ENCODE measurements at places on chromosomes 7 and 10.
A peak's percentile ranks its signal among the peaks of the same experiment; 100 is the strongest.

DNA sequence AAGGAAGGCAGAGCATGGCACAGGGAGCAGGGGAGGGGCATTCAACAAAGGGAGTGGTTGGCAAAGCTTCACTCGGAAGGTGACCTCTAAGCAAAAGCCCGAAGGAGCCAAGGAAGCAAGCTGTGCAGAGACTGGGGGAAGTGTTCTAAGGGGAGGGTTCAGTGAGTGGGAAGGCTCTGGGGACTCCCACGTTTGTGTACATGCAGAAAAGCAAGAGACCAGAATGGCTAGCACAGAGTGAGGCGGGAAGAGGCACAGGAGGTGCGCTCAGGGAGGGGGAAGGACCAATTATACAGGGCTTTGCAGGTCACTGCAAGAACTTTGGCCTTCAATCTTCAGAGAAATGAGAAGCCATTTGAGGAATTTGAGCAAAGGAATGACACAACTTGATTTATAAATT lies 7.4 kb downstream of the ARHGAP21 start:
- DNase-seq, result no peak

- no peak for DNase-seq
These were observed 11.3 kb downstream of the GPRIN2 start for GRCh38 chr10:46544989-46545791.

DNA sequence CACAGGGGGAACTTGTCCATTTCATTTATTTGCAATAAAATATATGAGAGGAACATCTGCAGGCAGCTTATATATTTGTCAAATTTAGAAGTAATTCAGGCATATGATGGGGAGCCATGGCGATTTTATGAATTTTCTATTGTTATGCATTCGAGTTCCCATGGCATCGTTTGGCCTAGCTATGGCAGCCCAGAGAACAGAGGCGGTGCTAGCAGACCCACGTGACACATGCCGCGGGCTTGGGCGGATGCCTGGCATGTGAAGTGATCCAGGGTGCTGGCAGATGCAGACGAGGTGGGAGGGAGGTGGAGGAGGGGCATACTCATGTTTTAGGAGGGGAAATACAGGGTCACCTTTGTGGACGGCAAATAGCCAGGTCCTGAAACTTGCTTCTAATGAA lies 560.0 kb upstream of the GALNT17 start:
- peak; percentile 78 for DNase-seq

- no peak for DNase-seq
These were observed 5.9 kb downstream of the CPA2 start for GRCh38 chr7:130272381-130273080.

DNA sequence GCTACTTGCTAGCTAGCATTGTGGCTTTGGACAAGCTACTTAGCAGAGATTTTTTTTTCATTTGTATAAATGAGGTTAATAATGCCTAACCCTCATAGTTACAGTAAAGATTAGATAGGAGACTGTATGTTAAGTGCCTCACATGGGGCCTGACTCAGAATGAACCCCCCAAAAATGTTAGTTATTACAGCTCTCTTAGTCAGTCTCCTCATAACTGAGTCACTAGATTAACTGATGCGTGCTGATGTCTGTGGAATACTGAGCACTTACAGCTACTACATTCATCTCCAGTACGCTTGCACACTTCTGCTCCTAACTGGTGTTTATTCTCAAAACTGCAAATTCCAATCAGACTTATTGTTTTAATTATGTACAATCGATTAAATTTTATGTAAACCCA lies 315.3 kb downstream of the SNX13 start:
- peak; percentile 92 for DNase-seq

GRCh38 chr7:117097860-117098259 lies 144.6 kb downstream of the ST7 start:
- no peak for DNase-seq

DNA sequence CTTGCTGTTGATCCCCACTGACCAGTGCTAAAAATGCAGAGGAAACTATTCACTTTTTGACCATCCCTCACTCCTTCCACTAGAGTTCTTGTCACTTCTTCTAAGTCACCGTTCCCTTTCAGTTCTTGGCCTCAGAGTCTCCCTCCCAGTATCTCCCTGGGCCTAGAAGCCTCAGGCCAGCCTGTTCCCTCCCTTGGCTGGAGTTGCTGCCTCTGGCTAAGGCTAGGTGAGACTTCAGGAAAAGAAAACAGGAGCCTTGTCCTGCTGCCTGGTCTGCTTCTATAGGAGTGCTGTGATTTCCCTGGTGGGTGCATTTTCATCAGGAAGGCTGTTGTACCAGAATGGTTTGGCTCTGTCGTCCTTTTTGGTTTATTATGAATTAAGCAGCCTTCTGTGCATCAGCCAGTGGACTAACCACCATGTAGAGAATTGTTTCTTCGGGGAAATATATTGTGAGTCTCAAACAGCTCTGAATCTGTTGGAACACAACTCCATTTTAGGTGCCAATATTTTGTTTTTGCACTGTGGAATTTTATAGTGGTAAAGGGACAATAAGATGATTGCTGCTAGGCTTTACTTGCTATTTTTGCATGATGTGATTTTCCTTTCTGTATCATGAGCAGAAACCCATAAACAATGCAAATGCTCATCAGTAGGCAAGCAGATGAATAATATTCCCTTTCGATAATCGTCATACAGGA lies 233.4 kb upstream of the FZD1 start:
- DNase-seq, result no peak

- DNase-seq, result no peak
These were observed 130.2 kb downstream of the SAMD9 start for GRCh38 chr7:92987538-92987937.

GRCh38 chr10:113094114-113094486 lies 144.1 kb downstream of the TCF7L2 start:
- DNase-seq, result no peak

DNA sequence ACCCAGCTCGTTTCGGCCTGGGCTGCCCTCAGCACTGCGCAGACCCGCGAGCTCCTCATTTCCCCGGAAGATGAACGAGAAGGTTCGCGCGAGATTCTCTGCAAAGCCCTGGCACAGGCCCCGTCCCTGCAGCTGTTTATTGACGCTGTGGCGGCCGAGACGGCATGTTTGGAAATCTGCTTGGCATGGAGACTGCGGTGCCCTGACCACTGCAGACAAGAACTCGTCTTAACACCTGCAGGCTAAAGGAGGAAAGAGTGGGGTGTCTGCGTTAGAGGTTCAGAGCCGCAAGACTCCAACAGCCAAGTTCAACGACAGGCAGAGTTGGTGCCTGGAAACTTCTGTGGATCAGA lies 125.6 kb downstream of the DNAJB6 start:
- DNase-seq, result no peak
